Bronchial smooth muscle cell (primary cell): ENCODE measurements at places on chromosomes 1 and 21. TPM values are rescaled to one million over a fixed set of nuclear protein-coding genes. Genes with fewer than 3 reads are reported as not detected.

A3GALT2 gene
- not detected in 2 replicates for total RNA-seq

SPATA45 gene
- total RNA-seq = not detected in 2 replicates

NLRP3 gene
- total RNA-seq = not detected in 2 replicates

NR1I3 gene
- not detected in 2 replicates for total RNA-seq

ARHGEF10L gene
- total RNA-seq = 12.3 and 20.4 TPM in 2 replicates

FOXO6 gene
- total RNA-seq = not detected in 2 replicates

KMO gene
- not detected in 2 replicates for total RNA-seq

TINAGL1 gene
- 0.94 and 2.4 TPM in 2 replicates for total RNA-seq

CFHR3 gene
- not detected in 2 replicates for total RNA-seq

PRKCZ gene
- total RNA-seq = 3.2 and 8.5 TPM in 2 replicates

FAM89A gene
- total RNA-seq = 2.4 and 6.4 TPM in 2 replicates

OR14K1 gene
- not detected in 2 replicates for total RNA-seq

MFSD2A gene
- 0.63 and 0.69 TPM in 2 replicates for total RNA-seq
